ENCODE measurements at places on chromosomes 2 and 18.

DNA sequence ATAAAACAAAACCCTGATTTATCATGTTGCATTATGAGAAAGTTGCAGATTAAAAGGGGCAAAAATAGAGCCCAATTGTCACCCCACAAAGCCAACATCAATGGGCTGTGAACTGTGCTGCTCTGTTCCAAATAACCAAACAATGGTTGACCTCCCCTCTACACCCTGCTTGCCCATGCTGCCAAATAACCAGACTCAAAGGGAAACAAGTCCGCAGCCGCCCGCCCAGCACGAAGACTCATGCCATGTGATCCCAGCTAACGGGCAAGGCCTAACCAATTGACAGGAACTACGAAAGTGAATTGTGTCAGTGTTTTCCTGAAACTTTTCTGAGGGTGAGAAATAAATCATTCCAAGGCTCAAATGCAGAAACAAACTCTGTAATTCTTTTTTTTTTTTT, 97.9 kb upstream of the RIOK3 start:
- H3K4me3 ChIP-seq, result no peak overlapping the region
- no peak overlapping the region for H3K27ac ChIP-seq
- H3K27me3 ChIP-seq, result no peaks in the 10 kb centered on the region
- no peaks in the 10 kb centered on the region for H3K36me3 ChIP-seq

DNA sequence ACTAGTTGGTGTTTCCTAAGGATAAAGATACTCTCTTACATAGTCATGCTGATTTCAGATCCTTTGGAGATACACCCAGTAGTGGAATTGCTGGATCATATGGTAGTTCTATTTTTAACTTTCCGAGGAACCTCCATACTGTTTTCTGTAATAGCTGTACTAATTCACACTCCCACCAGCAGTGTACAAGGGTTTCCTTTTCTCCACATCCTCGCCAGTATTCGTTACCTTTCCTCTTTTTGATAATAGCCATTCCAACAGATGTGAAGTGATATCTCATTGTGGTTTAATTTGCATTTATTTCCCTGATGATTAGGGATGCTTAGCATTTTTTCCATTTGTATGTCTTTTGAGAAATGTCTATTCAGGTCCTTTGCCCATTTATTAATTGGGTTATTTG, 34.0 kb downstream of the ACTR2 start:
- no peaks in the 10 kb centered on the region for H3K36me3 ChIP-seq
- no peaks in the 10 kb centered on the region for H3K4me1 ChIP-seq
- H3K27me3 ChIP-seq, result no peaks in the 10 kb centered on the region
- H3K27ac ChIP-seq, result no peak overlapping the region
- H3K4me3 ChIP-seq, result no peak overlapping the region
- no peak for DNase-seq

DNA sequence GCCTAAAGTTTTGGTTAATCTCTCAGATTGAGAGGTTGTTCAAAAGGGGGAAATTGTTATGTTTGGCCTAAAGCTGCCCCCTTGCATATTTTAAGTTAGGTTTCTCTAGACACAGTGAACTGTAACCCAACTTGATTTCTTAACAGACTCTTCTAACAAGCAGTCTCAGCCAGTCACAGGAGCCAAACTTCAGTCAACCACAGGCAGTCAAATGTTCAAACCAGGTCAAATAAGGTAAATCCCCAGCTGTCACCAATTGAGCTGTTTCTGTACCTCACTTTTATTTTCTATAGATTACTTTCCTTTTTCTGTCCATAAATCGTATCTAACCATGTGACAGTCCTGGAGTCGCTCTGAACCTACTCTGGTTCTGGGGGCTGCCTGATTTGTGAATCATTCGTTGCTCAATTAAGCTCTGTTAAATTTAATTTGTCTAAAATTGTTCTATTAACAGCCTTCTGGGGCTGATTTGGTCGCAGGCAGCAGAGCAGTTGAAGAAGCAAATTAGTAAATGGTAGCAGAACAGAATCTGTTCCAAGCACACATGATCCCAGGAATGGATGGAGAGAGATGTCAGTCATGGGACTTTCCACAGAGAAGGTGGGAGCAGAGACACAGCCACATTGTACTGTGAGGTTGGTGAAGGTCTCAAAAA, 16.4 kb upstream of the NFU1 start:
- no peak overlapping the region for H3K4me3 ChIP-seq
- no peaks in the 10 kb centered on the region for H3K4me1 ChIP-seq
- H3K36me3 ChIP-seq, result no peaks in the 10 kb centered on the region
- H3K27me3 ChIP-seq, result no peaks in the 10 kb centered on the region
- DNase-seq, result no peak

DNA sequence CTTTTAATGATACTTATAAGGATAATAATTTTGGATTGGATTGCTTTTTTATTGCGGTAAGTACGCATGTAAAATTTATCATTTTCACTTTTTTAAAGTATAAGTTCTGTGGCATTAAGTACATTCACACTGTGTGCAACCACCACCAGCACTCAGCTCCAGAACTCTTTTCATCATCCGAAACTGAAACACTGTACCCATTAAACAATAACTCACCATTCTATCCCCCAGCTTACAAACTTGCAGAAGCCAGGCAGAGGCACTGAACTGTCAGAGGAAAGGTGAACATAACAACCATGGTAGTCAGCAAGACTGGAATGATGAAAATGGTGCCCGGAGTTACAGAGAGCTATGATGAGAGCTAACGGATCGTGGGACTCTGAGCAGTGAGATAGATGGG, 465.9 kb downstream of the ADCYAP1 start:
- DNase-seq, result no peak
- no peaks in the 10 kb centered on the region for H3K4me1 ChIP-seq
- H3K27ac ChIP-seq, result no peak overlapping the region
- H3K4me3 ChIP-seq, result no peak overlapping the region
- no peaks in the 10 kb centered on the region for H3K27me3 ChIP-seq
- no peaks in the 10 kb centered on the region for H3K36me3 ChIP-seq
